Activated T-cell treated with anti-CD3 and anti-CD28 coated beads, Interleukin-2, amount 50 U/mL, for 72 hours (primary cell): ENCODE measurements at places on chromosomes 12 and 14. TPM values are rescaled to one million over a fixed set of nuclear protein-coding genes. Genes with fewer than 3 reads are reported as not detected.

The TMEM117 gene
- total RNA-seq: 1.3 TPM

The IGF1 gene
- 0.79 TPM for total RNA-seq

GRCh38 chr12:128807161-128807724 lies 16.5 kb downstream of the SLC15A4 start:
- no peak overlapping the region for H3K27ac ChIP-seq
- H3K4me1 ChIP-seq: peaks cover 29% of the 10 kb centered on the region

The ESYT1 gene
- total RNA-seq: 84.6 TPM

The HSPB8 gene
- total RNA-seq: not detected

The KLRD1 gene
- total RNA-seq: 6.6 TPM

DNA sequence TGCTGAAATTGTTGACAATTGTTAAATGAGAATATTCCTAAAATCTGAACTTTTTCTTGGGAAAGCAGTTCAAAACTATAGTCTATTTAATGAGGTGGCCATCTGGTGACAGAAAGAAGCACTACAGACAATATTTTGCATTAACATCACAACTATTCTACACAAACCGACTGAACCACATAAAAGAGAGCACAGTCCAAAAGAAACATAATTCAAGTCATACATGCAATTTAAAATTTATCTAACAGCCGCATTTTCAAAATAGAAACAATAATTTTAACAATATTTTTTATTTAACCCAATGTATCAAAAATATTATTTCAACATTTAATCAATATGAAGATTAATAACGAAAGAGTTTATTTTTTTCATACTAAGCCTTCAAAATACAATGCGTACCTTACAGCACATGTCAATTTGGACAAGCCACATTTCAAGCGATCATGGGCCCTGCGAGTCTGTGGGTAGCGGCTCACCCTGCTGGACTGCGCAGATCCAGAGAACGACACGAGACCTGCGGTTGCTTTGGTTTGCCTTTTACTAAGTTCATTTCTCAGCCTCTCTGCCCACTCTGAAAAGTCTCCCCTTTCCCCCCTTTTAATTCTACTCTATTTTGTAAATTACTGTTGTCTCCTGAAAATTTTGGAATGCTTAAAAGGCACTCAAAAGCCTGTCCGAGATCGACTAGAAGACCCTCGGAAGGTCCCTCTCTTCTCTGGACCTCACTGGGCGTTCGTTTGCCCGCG lies 947 bp upstream of the LRRC9 start:
- DNase-seq: peak; percentile 13
- H3K4me1 ChIP-seq: peaks cover 6% of the 10 kb centered on the region
- H3K4me3 ChIP-seq: peak overlapping the region; percentile 80
- H3K27me3 ChIP-seq: peaks cover 41% of the 10 kb centered on the region
- no peaks in the 10 kb centered on the region for H3K36me3 ChIP-seq

DNA sequence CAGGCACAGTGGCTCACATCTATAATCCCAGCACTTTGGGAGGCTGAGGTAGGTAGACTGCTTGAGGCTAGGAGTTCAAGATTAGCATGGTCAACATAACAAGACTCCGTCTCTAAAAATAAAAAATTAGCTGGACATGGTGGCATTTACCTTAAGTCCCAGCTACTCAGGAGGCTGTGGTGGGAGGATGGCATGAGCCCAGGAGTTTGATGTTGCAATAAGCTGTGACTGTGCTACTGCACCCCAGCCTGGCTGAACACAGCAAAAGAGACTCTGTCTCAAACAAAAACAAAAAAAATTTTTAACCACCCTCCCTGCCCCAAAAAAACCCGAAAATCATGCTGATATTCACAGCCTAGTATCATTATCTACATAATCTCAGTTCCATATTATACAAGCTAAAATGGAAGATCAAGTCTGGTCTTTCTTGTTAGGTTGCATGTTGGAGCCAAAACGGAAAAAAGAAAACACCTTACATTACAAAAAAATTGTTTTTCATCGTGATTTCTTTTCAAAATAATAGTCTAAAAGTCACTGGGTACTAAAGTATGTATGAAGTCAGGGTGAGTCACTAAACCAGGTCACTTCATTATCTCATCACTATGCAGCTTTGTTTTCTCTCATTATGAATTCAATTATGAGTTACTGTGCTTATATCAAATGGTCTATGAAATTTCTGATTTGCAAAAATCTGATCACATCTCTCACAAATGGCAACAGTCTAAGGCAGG lies 13.8 kb downstream of the GXYLT1 start:
- peaks cover 52% of the 10 kb centered on the region for H3K4me1 ChIP-seq
- H3K4me3 ChIP-seq: no peak overlapping the region
- H3K27me3 ChIP-seq: no peaks in the 10 kb centered on the region
- H3K27ac ChIP-seq: no peak overlapping the region
- DNase-seq: no peak

DNA sequence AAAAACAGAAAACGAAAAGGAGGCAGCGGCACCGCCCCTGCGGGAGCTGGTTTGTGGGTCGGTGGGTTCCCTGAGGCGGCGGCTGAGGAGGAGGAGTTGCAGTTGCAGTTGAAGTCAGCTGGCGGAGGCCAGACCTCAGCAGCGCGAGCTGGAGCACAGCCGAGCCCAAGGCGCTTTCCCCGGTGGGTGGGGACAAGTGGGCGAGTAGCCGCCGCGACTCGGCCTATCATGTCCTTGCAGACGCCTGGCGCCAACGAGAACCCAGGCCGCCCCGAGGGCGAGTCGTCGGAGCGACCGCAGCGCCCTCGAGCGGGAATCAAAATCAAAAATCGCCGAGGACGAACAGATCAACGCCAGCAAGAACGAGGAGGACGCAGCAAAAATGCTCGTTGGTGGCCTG lies 12.7 kb upstream of the CLEC1A start:
- no peaks in the 10 kb centered on the region for H3K27me3 ChIP-seq
- no peak overlapping the region for H3K27ac ChIP-seq
- no peak for DNase-seq
- no peaks in the 10 kb centered on the region for H3K36me3 ChIP-seq
- no peaks in the 10 kb centered on the region for H3K4me1 ChIP-seq
- H3K4me3 ChIP-seq: no peak overlapping the region

The BICDL1 gene
- total RNA-seq: 180 TPM

The HVCN1 gene
- total RNA-seq: 10.5 TPM

- no peaks in the 10 kb centered on the region for H3K4me1 ChIP-seq
- H3K27ac ChIP-seq: no peak overlapping the region
- DNase-seq: no peak
- no peaks in the 10 kb centered on the region for H3K27me3 ChIP-seq
- no peaks in the 10 kb centered on the region for H3K36me3 ChIP-seq
Measured at GRCh38 chr12:128459067-128459466, 192.1 kb downstream of the TMEM132C start.

The TEX22 gene
- 1.8 TPM for total RNA-seq

GRCh38 chr12:88509347-88509746 lies 70.9 kb downstream of the KITLG start:
- H3K27me3 ChIP-seq: no peaks in the 10 kb centered on the region
- H3K27ac ChIP-seq: no peak overlapping the region
- H3K36me3 ChIP-seq: no peaks in the 10 kb centered on the region
- H3K4me1 ChIP-seq: no peaks in the 10 kb centered on the region

GRCh38 chr14:38737686-38738407 lies 365.2 kb downstream of the SEC23A start:
- H3K27ac ChIP-seq: no peak overlapping the region
- H3K4me1 ChIP-seq: no peaks in the 10 kb centered on the region
- no peak for DNase-seq
- no peaks in the 10 kb centered on the region for H3K27me3 ChIP-seq
- H3K36me3 ChIP-seq: no peaks in the 10 kb centered on the region

DNA sequence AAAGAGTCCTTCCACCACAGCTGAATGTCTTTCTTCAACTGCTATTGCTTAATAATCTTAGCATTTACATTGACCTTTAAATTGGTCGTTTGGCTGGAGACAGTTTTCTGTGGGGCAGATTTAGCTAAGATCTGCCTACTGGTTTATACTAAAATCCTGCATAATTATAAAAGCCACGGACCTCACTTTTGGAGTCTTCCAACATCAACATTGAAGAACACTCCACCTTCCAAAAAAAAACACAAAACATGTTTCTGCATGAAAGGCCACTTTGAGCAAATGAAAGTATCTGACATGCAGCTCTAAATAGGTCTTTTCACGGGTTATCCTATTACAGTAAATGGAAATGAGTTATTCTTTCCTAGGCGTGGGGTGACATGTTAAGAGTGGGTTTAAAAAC lies 57.0 kb upstream of the KRR1 start:
- H3K27ac ChIP-seq: no peak overlapping the region
- no peaks in the 10 kb centered on the region for H3K4me1 ChIP-seq
- no peaks in the 10 kb centered on the region for H3K36me3 ChIP-seq
- no peak overlapping the region for H3K4me3 ChIP-seq
- DNase-seq: no peak

GRCh38 chr12:80632835-80633234 lies 74.6 kb upstream of the MYF6 start:
- H3K27me3 ChIP-seq: no peaks in the 10 kb centered on the region
- no peak overlapping the region for H3K4me3 ChIP-seq
- H3K36me3 ChIP-seq: no peaks in the 10 kb centered on the region
- H3K4me1 ChIP-seq: no peaks in the 10 kb centered on the region
- no peak for DNase-seq
- no peak overlapping the region for H3K27ac ChIP-seq

DNA sequence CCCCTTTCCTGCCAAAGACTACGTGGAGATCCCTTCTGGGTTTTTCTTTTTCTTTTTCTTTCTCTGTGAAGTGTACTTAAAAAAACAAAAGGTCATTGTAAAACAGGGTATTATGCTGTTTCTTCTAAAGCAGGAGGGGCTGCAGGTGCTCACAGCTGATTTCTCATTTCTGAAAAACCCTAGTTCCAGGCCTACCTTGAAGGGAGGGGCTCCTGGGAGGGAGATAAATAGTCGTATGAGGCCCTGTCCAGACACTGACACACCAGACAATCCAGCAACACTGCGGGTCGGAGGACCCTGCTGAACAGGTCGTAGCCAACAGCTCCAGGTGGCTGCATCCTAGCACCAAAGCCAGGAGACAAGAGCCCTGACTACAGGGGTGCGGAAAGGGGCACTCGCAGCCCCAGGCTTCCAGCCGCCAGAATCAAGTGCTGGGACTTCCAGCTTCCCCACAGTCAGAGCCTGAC lies 41.1 kb downstream of the PSMA6 start:
- no peaks in the 10 kb centered on the region for H3K36me3 ChIP-seq
- H3K27me3 ChIP-seq: no peaks in the 10 kb centered on the region
- DNase-seq: no peak
- peaks cover 44% of the 10 kb centered on the region for H3K4me1 ChIP-seq
- peak overlapping the region; percentile 95 for H3K27ac ChIP-seq

- peaks cover 31% of the 10 kb centered on the region for H3K4me1 ChIP-seq
- peak; percentile 30 for DNase-seq
- H3K27ac ChIP-seq: peak within 1 kb of the TSS; percentile 43
- peaks cover 54% of the 10 kb centered on the region for H3K27me3 ChIP-seq
- H3K4me3 ChIP-seq: peak within 1 kb of the TSS; percentile 91
- peaks cover 5% of the 10 kb centered on the region for H3K36me3 ChIP-seq
Measured at GRCh38 chr14:52950898-52951680, at the start of gene FERMT2. FERMT2 (minus strand) TSS chr14:52951050; CDS start chr14:52950568, 482 bp downstream.

GRCh38 chr12:84689638-84690037 lies 223.0 kb downstream of the SLC6A15 start:
- no peak overlapping the region for H3K4me3 ChIP-seq
- no peaks in the 10 kb centered on the region for H3K4me1 ChIP-seq
- H3K27me3 ChIP-seq: no peaks in the 10 kb centered on the region
- H3K36me3 ChIP-seq: no peaks in the 10 kb centered on the region
- H3K27ac ChIP-seq: no peak overlapping the region

DNA sequence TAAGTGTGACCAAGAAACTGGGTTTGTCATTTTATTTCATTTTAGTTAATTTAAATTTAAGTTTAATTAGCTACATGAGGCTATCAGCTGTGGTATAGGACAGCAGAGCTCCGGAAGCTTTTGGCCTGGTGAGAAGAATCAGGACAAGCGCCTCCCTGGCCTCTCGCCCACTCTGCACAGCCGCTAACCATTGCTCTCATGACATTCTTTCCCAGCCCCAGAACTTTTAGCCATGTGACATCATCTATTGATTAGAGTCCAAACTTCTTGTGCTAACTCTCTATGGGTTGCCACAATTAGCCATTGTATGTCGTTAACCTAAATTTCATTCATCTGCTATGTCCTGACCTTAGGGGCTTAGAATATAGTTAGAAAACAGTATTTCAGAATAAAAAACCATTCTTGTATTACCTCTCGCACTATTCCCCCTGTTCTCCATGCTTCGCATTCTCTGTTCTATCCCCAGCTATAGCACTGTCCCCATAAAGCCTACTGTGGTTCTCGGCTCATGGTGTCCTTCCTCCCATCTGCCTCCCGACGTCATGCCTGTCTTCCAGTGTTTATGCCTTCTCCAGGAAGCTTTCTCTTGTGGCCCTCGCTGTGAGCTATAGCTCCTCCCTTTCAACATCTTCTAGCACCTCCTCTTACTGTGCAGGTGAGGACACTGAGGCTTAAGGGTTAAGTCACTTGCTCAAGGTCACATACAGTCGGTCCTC lies 23.5 kb downstream of the SSH1 start:
- H3K36me3 ChIP-seq: peaks cover 19% of the 10 kb centered on the region
- H3K4me1 ChIP-seq: peaks cover 60% of the 10 kb centered on the region
- no peak for DNase-seq
- no peaks in the 10 kb centered on the region for H3K27me3 ChIP-seq

GRCh38 chr14:75910048-75910447 lies 71.7 kb downstream of the TGFB3 start:
- DNase-seq: no peak
- no peaks in the 10 kb centered on the region for H3K4me1 ChIP-seq
- H3K36me3 ChIP-seq: no peaks in the 10 kb centered on the region
- no peaks in the 10 kb centered on the region for H3K27me3 ChIP-seq

DNA sequence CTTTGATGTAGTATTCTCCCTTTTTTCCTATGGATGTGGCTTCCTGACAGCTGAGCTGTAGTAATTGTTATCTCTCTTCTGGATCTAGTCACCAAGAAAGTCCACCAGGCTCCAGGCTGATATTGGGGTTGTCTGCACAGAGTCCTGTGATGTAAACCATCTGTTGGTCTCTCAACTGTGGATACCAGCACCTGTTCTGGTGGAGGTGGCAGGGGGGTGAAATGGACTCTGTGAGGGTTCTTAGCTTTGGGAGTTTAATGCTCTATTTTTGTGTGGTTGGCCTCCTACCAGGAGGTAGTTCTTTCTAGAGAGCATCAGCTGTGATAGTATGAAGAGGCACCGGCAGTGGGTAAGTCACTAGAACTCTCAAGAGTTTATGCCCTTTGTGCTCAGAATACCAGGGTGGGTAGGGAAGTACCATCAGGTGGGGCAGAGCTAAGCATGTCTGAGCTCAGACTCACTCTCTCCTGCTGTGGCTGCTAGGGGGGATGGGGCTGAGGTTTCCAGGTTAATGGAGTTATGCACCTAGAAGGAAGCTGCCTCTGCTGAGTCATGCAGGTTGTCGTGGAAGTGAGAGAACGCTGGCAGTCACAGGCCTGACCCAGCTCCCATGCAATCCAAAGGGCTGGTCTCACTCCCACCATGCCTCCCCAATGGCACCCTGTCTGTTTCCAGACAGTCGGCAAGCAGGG lies 3.0 kb upstream of the TAS2R14 start:
- no peak overlapping the region for H3K27ac ChIP-seq
- H3K4me1 ChIP-seq: no peaks in the 10 kb centered on the region
- DNase-seq: no peak
- H3K36me3 ChIP-seq: peaks cover 4% of the 10 kb centered on the region
- H3K4me3 ChIP-seq: no peak overlapping the region
